WTC11 (cell line): ENCODE measurements at places on chromosomes 6 and 20. TPM values are rescaled to one million over a fixed set of nuclear protein-coding genes. Genes with fewer than 3 reads are reported as not detected.

DNA sequence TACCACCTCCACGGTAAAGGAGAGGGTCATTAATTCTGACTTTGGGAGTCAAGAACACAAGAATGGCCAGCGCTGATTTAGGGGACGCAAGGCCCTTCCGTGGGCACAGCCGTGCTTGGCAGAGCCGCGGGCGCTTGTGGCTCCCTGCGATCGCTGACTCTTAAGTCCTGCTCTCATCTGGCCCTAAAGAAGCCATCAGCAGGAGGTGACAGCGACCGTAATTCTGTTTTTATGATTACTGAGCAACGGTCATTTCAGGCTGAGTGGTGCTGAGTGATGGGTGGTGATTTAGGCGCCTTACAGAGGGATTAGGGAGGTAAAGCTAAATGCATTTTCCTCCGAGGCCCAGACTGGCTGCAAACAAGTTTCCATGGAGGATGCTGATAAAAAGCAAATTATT lies 364.6 kb upstream of the SULF2 start:
- H3K27ac ChIP-seq, result no peak overlapping the region
- H3K27me3 ChIP-seq, result no peaks in the 10 kb centered on the region
- peaks cover 21% of the 10 kb centered on the region for H3K4me1 ChIP-seq
- H3K4me3 ChIP-seq, result no peak overlapping the region

DNA sequence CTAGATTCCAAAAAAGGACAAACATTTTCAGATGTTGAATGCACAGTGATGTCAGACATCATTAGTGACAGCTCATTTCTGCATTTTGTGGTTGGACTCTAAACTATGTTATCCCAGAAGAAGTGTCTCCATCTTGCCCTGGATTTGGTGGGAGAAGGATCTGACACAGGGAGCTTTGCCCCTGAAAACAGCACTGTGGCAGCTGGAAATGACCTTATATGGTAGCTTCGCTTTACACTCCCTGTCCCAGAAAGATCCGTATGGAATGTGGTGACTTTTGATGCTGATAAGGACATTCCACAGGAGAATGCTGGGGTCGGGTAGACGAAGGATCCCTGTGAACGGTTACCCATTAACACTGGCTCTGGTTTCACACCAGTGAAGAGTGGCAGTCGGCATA lies 87.2 kb upstream of the EDN1 start:
- DNase-seq, result no peak
- H3K36me3 ChIP-seq, result no peaks in the 10 kb centered on the region
- H3K27me3 ChIP-seq, result no peaks in the 10 kb centered on the region
- H3K27ac ChIP-seq, result peak overlapping the region; percentile 4; the same call in 1 of the 2 replicates
- peaks cover 10% of the 10 kb centered on the region for H3K4me1 ChIP-seq
- H3K4me3 ChIP-seq, result no peak overlapping the region

DNA sequence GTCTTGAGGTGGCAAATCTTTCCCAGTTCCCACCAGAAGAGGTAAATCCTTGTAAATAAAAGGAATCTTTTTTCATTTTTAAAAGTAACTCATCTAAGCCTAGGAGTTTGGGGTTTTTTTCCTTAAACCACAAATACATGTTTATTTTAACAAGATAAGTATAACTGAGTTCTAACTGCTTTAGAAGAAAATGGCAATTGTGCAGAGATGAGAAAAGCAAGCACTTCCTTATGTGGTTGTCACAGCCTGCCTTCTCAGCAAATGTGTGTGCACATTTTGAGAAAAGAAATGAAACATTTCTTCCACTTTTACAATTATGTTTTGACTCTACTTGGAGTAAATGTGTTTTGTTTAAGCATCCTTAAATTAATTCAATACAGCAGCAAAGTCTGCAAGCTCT lies 17.7 kb downstream of the HCK start:
- no peaks in the 10 kb centered on the region for H3K36me3 ChIP-seq
- no peak overlapping the region for H3K27ac ChIP-seq
- H3K4me3 ChIP-seq, result no peak overlapping the region
- peaks cover 10% of the 10 kb centered on the region for H3K4me1 ChIP-seq

- H3K27ac ChIP-seq, result no peak overlapping the region
- H3K27me3 ChIP-seq, result no peaks in the 10 kb centered on the region
- no peak overlapping the region for H3K4me3 ChIP-seq
- no peaks in the 10 kb centered on the region for H3K4me1 ChIP-seq
- H3K36me3 ChIP-seq, result peaks cover 6% of the 10 kb centered on the region
These were observed 177.2 kb upstream of the ASCC3 start for GRCh38 chr6:101058296-101058695.

GRCh38 chr20:47610247-47610944 lies 108.7 kb downstream of the NCOA3 start:
- no peaks in the 10 kb centered on the region; the same call in 1 of the 2 replicates for H3K27me3 ChIP-seq
- H3K4me3 ChIP-seq, result no peak overlapping the region
- H3K4me1 ChIP-seq, result peaks cover 2% of the 10 kb centered on the region; the same call in 1 of the 2 replicates
- no peaks in the 10 kb centered on the region for H3K36me3 ChIP-seq
- no peak overlapping the region for H3K27ac ChIP-seq
- DNase-seq, result no peak

DNA sequence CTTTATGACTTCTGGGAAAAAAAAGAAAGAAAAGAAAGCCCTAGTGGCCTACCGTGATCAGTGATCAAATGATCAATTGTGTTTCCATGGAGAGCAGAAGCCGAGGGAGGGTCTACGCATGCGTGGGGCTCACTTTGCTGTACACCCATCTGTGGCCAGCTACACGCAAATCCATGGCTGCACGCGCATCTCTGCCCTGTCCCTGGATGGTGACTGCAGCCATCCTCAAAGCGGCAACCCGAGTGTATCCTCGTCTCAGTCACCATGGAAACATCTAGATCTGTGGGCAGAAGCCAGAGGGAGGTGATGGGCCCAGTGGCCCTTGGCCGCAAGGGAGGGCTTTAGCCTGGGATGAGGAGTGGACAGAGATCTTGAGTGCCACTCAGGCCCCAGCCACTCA lies 785 bp upstream of the ULBP3 start:
- H3K36me3 ChIP-seq, result 0 out of 2 replicates have a peak, but pooled peaks cover 3% of the 10 kb centered on the region
- H3K27me3 ChIP-seq, result peaks cover 40% of the 10 kb centered on the region
- H3K4me3 ChIP-seq, result peak overlapping the region; percentile 43
- no peak for DNase-seq
- H3K4me1 ChIP-seq, result peaks cover 12% of the 10 kb centered on the region
- no peak overlapping the region for H3K27ac ChIP-seq

GRCh38 chr6:39681674-39682121 lies 43.5 kb downstream of the KIF6 start:
- H3K27ac ChIP-seq, result no peak overlapping the region
- no peaks in the 10 kb centered on the region for H3K36me3 ChIP-seq
- H3K4me3 ChIP-seq, result no peak overlapping the region
- DNase-seq, result no peak

- peaks cover 17% of the 10 kb centered on the region for H3K4me1 ChIP-seq
- peaks cover 6% of the 10 kb centered on the region for H3K36me3 ChIP-seq
- no peaks in the 10 kb centered on the region for H3K27me3 ChIP-seq
- no peak for DNase-seq
- H3K4me3 ChIP-seq, result no peak overlapping the region
These were observed 90.8 kb downstream of the GMPR start for GRCh38 chr6:16329233-16329632.

GRCh38 chr6:33931799-33932198 lies 128.0 kb upstream of the MLN start:
- H3K36me3 ChIP-seq, result peaks cover 4% of the 10 kb centered on the region
- peaks cover 13% of the 10 kb centered on the region; the same call in 1 of the 2 replicates for H3K27me3 ChIP-seq
- no peak overlapping the region for H3K27ac ChIP-seq
- no peak for DNase-seq
- no peak overlapping the region for H3K4me3 ChIP-seq

GRCh38 chr6:130366107-130367005 lies 539 bp downstream of the TMEM200A start:
- peak overlapping the region; percentile 88 for H3K4me3 ChIP-seq
- DNase-seq, result peak; percentile 66
- peaks cover 2% of the 10 kb centered on the region; the same call in 1 of the 2 replicates for H3K27me3 ChIP-seq
- peak overlapping the region; percentile 31; the same call in 1 of the 2 replicates for H3K27ac ChIP-seq
- H3K36me3 ChIP-seq, result no peaks in the 10 kb centered on the region

DNA sequence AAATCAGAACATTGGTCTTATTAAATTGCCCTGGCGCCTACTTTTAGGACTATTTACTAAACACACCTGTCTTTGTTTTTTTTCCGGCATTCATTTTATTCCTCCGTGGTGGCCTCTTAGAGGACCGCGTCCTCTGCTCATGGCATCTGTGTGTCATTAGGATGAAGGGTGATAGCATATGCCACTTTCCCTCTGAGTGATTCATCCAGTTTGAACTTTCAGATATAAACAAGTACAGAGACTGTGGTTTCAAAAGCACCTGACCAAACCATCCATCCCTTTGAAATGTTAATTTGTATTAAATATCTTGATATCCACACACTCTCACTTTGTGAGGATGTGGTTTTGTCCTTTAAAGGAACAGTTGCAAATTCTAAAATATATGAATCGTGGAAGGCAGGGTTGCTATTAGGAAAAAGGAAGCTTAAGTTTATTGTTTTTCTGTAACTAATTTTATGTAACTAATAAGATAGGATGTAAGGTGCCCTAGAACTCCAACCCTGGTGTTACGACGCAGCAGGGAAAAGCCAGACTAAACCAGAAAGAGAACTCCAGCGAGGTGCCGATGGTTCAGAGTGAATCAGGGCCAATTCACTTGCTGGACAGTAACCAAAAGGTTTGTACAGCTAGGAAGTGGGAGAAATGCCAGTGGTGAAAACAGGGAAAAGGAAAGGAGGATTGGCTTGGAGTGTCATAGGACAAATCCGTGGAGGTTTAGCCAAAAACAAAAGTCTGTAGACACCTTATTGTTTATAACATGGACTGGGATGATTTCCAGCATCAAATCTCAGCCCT lies 98.7 kb downstream of the SHLD1 start:
- no peaks in the 10 kb centered on the region for H3K27me3 ChIP-seq
- H3K4me3 ChIP-seq, result no peak overlapping the region
- no peak for DNase-seq
- H3K36me3 ChIP-seq, result peaks cover 3% of the 10 kb centered on the region; the same call in 1 of the 2 replicates

DNA sequence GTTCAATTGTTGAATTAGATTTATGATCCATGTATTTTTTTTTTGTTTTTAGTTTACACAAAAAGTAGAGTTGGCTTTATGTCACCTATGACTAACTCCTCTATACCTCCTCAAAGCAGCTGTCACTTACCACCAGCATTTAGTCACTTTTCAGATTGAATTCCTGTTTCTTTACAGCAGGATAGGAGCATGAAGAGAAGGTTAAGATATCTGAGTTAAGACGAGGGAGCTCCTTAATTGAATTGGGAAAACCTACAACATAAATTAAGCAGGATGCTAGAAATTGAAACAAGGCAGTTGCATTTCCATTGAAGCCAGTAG lies 237.2 kb downstream of the FARS2 start:
- no peaks in the 10 kb centered on the region for H3K36me3 ChIP-seq
- DNase-seq, result no peak
- peaks cover 38% of the 10 kb centered on the region for H3K4me1 ChIP-seq
- H3K4me3 ChIP-seq, result no peak overlapping the region
- no peaks in the 10 kb centered on the region for H3K27me3 ChIP-seq

- H3K4me1 ChIP-seq, result no peaks in the 10 kb centered on the region
- no peak overlapping the region for H3K27ac ChIP-seq
- peaks cover 8% of the 10 kb centered on the region for H3K36me3 ChIP-seq
- no peak overlapping the region for H3K4me3 ChIP-seq
These were observed 39.9 kb upstream of the TFB1M start for GRCh38 chr6:155354167-155354566.

DNA sequence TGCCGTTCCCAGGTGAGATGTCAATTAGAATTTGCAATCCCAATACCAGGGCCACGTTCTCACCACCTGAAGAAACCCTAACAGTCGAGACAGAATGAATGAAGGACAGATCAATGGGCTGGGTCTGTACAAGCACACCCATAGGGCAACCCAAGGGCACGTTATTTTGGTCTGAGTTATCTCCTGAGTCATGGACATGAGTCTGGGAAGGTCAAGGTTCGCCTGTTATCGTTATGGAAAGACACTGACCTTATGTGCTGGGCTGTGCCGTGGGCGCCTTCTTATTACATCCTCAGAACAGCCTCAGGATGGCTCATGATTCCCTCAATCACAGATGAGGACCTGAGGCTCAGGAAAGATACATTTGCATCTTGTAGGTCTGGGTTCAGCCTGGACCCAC lies 175.0 kb upstream of the SULF2 start:
- DNase-seq, result no peak
- H3K27me3 ChIP-seq, result no peaks in the 10 kb centered on the region
- no peaks in the 10 kb centered on the region for H3K36me3 ChIP-seq

- H3K36me3 ChIP-seq, result no peaks in the 10 kb centered on the region
- no peak overlapping the region for H3K4me3 ChIP-seq
- H3K27ac ChIP-seq, result no peak overlapping the region
- DNase-seq, result no peak
- H3K27me3 ChIP-seq, result peaks cover 3% of the 10 kb centered on the region; the same call in 1 of the 2 replicates
- peaks cover 29% of the 10 kb centered on the region for H3K4me1 ChIP-seq
These were observed 122.4 kb downstream of the NFATC2 start for GRCh38 chr20:51420111-51420510.

DNA sequence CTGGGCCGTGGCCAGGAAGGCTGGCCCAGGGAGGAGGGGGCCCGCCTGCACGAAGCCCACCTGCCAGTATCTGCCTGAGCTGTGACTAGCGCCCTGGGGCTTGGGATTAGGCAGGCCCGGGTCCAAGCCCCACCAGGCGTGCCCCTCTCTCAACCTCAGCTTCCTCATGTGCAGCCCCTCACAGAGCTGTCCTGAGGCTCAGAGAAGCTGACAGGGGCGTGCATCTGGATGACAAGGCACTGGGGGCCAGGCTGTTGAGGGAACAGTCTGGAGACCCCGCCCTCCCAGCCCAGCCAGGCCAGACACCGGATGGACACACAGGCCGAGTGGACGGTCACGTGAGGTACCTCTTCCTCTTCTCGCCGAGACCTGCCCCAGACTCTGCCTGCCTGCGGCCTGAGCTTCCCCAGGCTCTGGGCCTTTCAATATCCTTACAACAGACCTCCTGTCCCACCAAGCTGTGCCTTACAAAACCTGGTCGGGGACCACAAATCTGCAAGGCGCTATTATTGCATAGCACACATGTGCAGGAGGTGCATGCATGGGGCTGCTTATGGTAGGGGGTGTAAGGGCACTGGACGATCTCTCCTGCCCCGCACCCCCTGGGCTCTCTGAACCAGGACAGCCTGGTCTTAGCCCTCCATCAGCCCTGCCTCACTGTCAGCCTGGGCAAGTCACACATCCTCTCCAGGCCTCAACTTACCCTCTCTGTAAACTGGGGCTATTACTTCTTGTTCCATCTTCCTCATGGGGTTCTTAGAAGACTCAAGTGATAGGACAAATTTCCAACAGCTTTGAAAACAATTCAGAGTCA lies 20.0 kb downstream of the NOL4L start:
- no peaks in the 10 kb centered on the region; the same call in 1 of the 2 replicates for H3K27me3 ChIP-seq
- H3K4me1 ChIP-seq, result peaks cover 34% of the 10 kb centered on the region
- H3K27ac ChIP-seq, result no peak overlapping the region
- no peak for DNase-seq
- no peaks in the 10 kb centered on the region for H3K36me3 ChIP-seq

- no peak overlapping the region for H3K27ac ChIP-seq
- no peak for DNase-seq
- no peaks in the 10 kb centered on the region for H3K27me3 ChIP-seq
- H3K4me3 ChIP-seq, result no peak overlapping the region
- H3K4me1 ChIP-seq, result peaks cover 25% of the 10 kb centered on the region
- peaks cover 8% of the 10 kb centered on the region for H3K36me3 ChIP-seq
These were observed 58.9 kb upstream of the OPRM1 start for GRCh38 chr6:153980171-153980570.

HNF4A gene
- total RNA-seq, result 0.15 to 0.37 TPM (median 0.21 TPM) in 3 replicates

GGTLC1 gene
- total RNA-seq, result not detected in 3 replicates

FAM83C gene
- total RNA-seq, result not detected in 3 replicates

GRIK2 gene
- 2.7 to 6.0 TPM (median 5.2 TPM) in 3 replicates for total RNA-seq

PHF10 gene
- total RNA-seq, result 39.3 to 45.4 TPM (median 44.2 TPM) in 3 replicates

PSORS1C1 gene
- total RNA-seq, result 0.11 to 0.66 TPM (median 0.34 TPM) in 3 replicates

SDCBP2 gene
- total RNA-seq, result 2.5 to 3.3 TPM (median 2.6 TPM) in 3 replicates

SLC17A2 gene
- total RNA-seq, result not detected in 3 replicates

WFDC10B gene
- total RNA-seq, result 0.42 to 0.62 TPM (median 0.53 TPM) in 3 replicates

HAO1 gene
- total RNA-seq, result 0.09 TPM in 1 of 3 replicates, not detected in the others

PRL gene
- total RNA-seq, result not detected in 3 replicates
